BJ (cell line): ENCODE measurements at places on chromosomes 4 and X.

DNA sequence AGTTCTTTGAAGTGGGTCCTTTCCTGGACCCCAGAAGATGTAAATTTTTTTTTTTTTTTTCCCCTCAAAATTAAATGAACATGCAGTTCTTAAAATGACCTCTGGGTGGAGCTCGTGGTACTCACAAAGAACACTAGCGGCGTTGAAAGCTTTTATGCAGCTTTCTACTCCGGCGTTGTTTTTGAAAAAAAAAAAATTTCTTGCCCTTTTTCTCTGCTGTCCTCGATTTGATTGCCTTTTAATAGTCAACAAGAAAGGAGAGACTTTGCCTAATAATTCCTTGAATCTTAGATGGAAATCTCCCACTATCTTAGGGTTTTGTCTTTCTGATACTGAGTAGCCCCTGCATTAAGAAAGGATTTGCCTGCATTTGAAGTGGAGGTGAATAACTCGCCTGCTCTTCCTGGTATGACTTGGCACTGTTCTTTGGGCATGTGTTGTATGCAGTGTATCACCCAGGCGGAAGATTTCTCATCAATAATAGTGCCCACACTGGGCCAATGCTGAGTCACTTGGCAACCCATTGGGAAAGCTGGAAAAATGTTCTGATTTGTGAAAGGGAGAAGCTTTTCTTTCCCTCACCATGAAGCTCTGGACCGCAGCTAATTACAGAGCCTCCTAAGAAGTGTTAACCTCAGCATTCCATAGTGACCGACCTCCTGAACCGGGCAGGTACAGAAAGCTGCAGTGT is 104.0 kb downstream of the PHEX start:
- DNase-seq: no peak

GRCh38 chr4:26307037-26307800 is 13.6 kb upstream of the RBPJ start:
- DNase-seq: no peak

DNA sequence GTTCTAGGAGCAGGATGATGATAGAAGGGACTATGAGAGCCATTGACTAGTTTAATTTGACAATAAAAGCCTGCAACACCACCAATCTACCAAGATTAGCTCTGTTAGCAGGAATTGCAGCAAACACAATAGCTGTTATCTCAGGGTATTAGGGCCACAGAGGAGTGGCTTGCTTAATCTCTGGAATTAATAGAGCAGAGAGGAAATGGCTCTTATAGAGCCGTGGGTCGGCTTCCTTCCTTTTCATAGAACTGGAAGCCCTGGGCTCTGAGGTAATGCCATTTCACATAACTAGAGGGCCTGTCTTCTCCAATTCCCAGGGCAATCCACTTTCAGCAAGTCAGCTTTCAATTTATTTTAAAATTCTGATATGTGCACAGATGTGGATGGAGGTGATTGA is 83.0 kb downstream of the MAMLD1 start:
- no peak for DNase-seq

DNA sequence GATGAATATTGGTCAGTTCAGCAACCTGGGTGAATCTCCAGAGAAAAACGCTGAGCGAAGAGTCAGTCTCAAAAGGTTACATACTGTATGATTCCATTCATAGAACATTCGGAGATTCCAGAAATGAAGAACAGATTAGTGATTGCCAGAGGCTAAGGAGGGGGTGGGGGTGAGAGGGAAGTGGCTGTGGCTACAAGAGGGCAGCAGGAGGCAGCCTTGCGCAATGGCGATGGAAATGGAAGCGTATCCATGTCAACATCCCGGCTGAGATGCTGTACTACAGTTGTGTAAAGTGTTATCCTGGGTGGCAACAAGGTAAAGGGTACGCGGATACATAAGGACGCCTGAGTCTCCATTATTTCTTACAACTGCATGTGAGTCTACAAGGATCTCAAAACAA is 18.0 kb downstream of the LYAR start:
- DNase-seq: no peak

DNA sequence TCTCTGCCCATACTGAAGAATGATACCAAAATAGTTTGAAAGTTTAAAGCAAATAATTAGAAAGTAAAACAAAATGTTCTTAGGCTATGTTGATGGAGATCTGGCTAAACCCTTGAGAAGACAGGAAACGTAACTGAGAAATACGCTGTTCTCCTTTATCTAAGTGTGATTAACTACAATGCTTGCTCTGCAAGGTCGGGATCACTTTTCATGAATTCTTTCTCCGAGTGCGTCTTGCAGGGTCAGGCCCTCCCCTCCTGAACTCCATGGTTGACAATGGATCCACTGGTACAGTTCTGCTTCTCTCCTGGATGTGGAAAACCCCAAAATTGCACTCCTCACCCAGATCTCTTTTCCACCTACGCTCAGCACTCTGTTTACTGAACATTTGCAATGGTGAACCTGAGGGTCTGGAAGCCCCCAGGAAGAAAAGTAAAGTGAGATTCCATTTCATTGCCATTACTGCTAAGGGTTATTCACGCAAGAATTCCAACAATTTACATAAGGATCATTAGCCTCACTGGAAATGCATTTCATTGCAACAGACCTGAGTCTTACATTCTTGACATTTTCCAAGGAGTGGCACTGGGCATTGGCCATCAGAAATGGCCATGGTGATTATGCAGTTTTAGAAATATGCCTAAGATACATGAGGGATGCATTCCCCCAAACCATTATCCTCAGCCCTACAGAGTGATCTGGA is 24.6 kb upstream of the WWC2 start:
- no peak for DNase-seq

DNA sequence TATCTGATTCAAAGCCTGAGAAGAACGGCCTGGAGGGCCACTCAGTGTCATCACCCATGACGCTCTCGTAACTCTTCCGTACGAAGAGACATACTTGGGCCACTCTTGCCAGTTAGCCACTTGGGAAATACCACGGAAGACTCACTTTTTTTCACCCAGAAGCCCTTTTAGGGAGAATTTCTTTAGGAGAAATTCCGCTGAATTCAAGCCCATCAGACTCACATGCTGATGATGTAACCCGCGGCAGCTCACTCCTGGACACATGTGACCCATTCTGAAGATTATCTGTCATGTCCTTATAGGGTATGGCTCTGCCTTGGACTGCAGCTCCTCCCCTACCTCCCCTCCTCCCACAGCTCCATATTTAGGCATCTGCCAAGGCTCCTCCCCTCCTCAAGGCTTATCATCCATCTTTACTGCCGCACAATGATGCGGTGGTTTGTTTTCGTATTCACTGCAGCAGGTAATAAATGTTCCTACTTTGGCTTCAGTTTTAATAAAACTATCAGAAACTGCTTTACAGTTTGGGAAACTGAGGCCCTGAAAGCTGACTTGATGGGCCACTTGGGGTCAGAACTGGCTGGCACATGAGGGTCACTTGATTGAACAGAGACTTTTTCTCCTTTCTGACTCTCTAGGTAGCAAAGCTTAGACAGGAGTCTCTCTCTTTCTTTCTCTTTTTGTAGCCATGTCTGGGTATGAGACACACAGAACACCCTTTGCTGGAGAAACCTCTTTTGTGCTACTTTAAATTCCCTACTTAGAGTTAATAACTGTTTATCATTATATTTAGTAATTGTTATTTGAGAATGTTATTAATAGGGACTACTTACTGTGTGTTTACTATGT is 42.1 kb downstream of the RHOH start:
- no peak for DNase-seq

DNA sequence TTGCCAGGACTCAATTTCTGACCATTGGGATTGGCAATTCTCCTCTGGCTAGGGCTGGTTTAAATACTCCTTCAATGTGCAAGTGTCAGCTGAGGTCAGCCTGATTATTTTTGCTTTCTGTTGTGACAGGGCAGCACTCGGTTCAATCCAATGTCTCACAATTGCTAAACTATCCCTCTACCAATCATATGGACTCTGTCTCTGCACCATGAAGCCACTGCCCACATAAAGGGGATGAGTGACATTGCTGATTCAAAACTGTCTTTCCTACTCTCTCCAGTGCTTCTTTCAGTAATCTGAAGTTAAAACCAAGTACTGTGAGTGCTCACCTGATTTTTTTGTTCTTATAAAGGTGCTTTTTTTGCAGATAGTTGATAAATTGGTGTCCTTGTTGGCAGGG is 1030.7 kb downstream of the GLUD2 start:
- no peak for DNase-seq

DNA sequence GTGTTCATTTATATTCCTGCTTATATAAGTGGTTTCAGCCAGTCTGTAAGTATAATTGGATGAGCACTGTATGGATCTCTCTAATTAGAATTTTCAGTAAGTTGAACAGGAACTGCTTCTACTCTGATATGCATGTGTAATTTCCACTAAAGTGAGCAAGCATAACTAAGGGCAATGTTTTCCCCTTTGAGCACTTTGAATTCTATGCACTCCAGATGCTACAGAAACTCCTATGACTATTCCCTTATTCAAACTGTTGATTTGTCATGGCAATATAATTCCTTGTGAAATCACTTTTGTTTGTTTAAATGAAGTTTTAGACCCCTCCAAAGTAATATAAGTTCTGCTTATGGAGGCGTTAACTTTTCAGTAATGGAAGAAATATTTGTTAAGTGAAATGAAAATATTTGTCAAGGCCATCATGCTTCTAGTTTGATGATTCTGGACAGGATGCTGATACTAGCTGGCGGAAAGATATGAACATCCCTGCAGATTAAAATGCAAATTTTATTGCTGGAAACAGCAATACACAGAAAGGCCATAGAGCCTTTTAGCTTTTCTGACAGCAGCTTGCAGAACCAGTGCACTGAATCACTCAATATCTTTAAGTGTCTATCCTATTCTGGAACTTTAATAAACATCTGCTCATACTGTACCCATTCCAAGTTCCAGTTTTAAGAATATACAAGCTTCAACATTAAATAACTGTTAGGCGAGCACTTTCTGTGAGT is 1460.8 kb downstream of the RAPGEF2 start:
- DNase-seq: no peak

DNA sequence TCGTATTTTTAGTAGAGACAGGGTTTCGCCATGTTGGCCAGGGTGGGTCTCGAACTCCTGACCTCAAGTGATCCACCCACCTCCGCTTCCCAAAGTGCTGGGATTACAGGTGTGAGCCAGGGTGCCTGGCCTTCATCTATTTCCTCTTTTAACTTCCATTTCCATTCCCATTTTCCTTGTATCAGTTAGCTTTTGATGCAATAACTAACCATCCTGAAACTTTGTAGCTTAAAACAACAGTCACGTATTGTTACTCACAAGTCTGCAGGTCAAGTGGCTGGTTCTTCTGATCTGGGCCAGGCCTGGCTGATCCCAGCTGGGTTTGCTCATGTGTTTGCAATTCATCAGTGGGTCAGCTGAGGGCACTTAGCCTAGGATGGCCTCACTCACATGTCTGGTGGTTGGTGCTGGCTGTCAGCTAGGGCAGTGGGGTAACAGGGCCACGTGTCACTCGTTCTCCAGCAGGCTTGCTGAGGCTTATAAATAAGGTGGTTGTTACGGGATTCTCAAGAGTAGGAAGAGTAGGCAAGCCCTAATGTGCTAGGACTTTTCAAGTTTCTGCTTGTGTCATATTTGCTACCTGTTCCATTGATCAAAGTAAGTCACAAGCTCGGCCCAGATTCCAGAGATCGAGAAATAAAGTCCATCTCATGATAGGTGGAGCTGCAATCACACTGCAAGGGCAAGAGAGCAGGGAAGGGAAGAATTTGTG is 88.2 kb downstream of the SOWAHB start:
- no peak for DNase-seq

DNA sequence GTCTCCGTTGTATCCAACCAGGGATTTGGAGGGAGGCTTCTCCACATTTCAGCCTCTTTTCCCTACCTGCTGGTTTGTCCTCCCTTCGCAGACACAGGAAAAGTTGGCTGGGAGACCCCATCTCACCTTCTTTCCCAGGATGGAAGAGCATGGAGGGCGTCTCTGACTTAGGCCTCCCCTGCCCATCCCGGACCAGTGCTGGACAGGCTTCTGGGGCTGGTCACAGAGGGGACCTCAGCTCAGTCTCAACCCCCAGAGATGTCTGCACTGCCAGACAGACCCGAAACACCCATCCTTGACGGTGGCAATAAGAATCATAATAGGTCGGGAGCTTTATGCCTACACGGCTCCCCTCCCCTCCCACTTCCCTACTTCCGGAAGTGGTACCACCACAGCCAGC is 1.6 kb downstream of the WFS1 start:
- DNase-seq: no peak

- DNase-seq: no peak
Measured at GRCh38 chr4:143357161-143357845, 20.6 kb downstream of the GAB1 start.

GRCh38 chr4:144409525-144409924 is 236.4 kb upstream of the HHIP start:
- DNase-seq: no peak

DNA sequence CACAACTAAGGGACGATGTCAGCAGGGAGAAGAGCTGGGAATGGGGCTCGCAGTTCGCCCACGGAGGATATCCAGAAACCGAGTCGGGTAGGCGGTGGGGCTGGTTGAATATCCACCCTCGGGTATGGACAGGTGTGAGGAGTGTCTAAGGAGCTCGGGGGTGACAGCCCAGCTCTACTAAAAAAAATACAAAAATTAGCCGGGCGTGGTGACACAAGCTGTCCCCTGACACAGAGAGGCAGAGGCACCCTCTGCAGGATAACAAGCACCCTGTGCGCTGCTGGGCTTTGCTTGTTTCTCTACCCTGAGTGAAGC is 12.2 kb upstream of the ASMTL start:
- no peak for DNase-seq

DNA sequence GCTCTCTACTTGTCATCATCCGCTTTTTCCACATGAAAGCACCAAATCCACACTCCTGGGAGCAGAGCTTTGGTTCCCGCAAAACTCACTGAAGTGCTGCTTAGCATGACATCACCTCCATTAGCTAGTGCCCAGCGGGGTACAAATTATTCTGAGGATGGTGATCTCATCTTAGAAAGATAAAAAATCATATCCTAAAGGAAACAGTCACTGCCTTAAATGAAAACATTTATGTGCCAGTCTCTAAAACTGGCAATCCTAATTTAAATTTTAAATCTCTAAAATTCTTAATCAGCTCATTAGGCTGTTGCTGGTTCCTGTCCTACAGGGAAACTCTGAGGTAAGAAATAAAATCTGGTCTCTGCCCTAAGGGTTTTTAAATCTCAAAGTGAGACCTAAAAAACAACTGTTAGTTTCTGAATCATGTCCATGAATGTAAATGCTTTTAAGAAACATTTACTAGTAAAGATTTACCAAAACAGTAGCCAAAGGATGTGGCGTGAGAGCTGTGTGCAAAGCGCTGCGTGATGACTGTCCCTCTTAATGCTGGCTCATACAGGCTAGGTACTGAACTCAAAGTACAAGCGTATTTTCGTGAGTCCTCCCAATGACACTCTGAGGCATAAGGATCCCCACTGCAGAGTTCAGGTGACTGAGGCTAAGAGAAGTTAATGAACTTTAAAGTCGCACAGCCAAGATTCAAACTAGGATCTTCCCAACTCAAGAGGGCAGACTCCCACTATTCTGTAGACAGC is 4.5 kb downstream of the CASP3 start:
- DNase-seq: no peak

GRCh38 chrX:9569876-9570301 is 105.0 kb downstream of the TBL1X start:
- no peak for DNase-seq

- no peak for DNase-seq
Measured at GRCh38 chrX:29867971-29868370, 347.4 kb upstream of the MAGEB2 start.
